ENCODE measurements at places on chromosomes 5 and 9.

- DNase-seq = peak; percentile 75
These were observed 45.5 kb downstream of the TNFSF8 start for GRCh38 chr9:114884787-114885452.

- DNase-seq = no peak
These were observed 904 bp downstream of the RPL12 start for GRCh38 chr9:127450243-127450760.

DNA sequence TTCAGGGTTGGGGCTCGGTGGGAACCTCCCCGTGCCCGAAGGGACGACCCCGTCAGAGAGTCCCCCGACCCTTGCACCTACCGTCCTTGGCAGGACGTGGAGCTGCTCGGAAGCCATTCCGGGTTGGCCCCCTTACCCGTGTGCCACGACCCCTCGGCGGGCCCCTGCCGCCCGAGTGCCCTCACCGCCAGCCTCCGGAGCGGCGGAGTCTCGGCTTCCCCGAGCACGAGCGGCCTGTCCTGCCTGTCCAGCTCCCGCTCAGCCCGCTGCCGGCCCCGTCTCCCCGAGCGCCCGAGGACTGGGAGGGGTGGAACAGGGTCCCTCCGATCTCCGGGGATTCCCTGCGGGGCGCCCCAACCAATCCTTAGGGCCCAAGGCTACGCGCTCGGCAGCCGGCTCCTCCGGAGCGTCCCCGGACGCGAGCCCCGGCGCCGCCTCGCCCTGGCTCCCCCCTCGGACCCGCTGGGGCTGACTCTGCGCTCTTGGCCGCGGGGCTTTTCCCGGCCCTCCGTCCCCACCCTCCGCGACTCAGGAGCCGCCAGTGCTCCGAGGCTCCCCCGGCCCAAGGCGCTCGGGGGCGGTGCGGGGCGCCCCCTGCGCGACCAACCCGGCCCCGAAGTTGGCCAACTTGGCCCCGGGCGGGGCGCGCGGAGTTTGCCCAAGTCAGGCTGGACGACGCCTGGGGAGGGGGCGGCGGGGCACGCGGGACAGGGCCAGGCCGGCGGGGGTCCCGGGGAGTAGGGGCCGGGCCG, 654 bp downstream of the ADAMTS2 start:
- no peak for DNase-seq

DNA sequence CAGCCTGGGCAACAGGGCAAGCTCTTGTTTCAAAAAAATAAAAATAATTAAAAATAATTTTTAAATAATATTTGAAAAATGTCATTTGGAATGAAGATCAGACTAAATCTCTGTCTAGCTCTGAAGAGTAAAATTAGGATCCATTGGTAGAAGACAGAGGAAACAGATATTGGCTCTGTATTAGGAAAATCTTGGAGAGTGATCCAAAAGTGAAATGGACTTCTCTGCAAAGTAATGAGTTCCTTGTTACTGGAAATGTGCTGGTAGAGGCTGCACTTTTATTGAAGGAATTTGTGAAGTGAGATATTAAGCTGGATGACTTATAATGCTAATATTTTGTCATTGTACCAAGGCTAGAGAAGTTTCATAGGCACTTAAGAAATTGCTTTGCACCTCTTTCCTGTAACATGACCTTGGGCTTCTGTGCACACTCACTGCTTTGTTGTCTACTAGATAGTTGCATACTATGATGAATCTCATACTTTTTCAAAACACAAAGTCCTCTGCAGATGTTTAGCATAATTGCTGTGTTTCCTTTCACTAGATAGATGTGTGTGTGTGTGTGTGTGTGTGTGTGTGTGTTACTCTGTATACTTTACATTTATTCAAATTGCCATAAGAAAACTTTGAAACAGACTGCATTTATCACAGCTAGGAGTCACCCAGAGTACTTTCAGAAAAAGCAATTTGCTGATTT, 13.1 kb downstream of the THBS4 start:
- DNase-seq = no peak

DNA sequence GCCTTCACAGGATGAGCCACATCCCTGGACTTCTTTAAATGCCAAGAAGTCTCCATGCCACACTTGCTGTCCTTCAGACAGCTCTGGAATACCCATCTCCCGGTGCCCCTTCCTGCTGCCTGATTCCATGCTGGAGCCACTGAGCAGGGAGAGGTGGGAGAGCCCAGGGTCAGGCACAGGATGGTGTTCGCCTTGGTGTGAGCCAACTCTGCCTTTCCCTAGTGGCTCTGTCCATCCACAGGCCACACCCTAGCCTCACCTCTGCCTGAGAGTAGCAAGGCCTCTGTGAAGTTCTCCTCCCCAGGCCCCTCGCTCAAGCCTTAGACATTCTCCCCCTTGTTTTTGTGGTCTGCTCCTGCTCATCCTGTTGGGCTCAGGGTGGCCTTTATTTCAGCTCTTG, 54.2 kb upstream of the ANGPTL2 start:
- DNase-seq = no peak

- no peak for DNase-seq
These were observed 58.8 kb upstream of the MINAR2 start for GRCh38 chr5:129689045-129689444.

DNA sequence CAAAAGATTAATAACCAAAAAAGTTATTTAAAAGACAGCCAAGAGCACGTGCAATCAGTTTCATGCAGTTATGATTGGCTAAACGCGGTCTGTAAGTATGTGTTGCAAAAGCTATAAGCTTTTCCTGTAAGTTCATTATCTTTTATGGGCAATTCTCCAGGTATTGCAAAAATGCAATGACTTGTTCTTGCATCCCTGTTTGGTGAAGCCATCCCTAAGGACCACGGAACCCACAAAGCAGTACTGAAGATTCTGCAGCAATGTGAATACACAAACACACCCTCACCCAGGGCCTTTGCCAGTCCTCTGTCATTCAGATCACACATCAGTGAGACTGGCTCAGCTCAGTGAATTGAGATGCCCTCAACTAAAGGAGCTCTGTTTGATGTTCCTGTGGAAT, 11.4 kb downstream of the GCNT4 start:
- DNase-seq = no peak

GRCh38 chr9:83981126-83981871, 694 bp downstream of the RMI1 start:
- DNase-seq = peak; percentile 58

DNA sequence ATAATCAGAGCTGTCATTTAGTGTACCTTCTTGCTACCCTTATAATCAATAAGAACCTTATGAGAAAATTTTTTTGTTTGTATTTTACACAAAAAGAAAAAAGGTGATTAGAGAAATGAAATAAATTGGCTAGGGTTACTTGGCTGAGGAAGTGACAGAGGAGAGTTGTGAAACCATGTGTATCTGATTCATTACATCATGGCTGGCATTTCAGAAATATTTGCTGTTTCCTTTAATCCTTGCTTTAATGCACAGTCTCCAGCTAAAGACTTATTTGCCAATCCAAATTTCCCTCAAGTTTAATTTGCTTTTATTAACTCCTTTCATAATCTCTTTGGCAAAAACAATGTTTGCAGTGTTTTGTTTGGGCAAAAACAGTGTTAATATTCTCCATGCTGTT, 543.1 kb downstream of the KIF4B start:
- DNase-seq = no peak

DNA sequence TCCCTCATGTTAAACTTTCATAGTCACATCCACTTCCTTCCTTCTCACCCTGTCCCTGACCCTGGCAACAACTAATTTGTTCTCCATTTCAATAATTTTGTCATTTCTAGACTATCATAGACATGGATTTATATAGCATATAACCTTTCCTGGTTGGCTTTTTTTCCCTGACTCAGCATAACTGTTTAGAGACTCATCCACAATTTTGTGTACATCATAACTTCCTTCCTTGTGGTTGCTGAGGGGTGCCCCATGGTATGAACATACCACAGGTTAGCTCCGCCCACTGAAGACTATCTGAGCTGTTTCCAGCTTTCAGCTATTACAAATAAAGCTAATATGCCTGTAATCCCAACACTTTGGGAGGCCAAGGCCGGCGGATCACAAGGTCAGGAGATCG, 137.3 kb downstream of the PHF2 start:
- no peak for DNase-seq

DNA sequence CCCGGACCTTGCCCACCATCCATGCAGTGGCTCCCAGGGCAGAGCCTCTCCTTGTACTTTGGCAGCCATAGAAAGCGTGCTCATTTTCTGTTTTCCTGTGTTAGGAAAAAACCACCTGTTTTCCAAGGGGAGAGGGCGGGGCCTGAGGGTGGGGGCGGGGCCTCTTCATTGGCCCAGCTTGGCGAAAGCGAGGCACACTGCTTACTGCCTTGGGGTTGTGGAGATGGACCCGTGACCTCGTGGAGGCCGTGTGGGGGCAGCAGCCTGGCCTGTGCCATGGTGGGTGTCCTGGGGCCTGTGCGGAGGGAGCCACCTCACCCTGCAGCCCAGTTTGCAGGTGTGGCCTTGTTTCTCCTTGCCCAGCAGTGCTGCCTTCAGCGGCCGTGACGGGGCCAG, 4.4 kb upstream of the TOR4A start:
- no peak for DNase-seq

DNA sequence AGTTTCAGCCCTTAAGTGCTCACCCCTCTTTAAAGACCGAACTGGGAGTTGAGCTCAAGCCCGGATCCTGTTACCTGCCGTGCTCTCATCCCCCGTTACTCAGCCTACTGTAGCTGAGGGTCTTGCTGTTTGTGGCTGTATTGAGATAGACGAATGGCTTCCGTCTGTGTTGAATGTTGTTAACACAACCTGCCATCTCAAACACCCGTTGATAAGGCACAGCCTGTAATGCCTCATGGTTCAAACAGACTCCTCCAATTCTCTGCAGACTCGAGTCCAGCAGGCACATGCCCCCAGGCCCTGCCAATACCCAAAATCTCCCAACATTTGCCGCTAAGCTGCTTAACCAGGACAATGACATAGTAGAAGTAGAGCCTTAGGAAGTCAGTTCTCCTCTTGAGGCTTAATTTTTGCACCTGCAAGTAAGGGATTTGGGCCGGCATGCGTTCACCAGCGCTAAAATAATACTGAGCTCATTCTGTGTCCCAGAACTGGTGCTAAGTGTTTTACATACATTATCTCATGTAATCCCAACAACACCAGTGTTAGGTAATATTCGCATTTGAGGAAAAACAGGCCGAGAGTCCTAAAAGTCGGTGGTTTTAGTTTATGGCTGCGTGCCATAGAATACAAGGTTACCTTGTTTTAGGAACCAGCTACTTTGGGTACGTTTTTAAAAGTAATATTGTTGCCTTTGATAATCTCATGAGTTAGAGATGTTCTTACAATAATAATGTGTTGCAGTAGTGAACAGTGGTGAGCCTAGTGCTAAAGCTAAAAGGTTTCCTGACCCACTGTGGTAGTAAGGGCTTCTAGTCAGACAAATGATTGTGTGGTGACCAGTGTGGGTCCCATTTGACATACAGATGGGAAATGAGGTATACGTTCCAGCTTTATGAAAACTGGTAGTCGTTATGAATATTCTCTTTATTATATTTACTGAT, 1.5 kb upstream of the RFX3 start:
- DNase-seq = no peak

DNA sequence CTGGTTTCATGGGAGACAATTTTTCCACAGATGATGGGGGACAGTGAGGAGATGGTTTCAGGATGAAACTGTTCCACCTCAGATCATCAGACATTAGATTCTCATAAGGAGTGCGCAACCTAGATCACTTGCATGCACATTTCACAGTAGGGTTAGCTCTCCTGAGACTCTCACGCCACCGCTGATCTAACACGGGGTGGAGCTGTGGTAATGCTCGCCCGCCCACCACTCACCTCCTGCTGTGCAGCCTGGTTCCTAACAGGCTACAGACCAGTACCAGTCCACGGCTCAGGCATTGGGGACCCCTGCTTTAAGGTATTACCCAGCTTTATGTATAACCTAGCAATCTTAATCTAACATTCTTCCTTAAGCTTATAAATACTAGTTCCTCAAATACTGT, 35.6 kb downstream of the TTC39B start:
- DNase-seq = no peak

DNA sequence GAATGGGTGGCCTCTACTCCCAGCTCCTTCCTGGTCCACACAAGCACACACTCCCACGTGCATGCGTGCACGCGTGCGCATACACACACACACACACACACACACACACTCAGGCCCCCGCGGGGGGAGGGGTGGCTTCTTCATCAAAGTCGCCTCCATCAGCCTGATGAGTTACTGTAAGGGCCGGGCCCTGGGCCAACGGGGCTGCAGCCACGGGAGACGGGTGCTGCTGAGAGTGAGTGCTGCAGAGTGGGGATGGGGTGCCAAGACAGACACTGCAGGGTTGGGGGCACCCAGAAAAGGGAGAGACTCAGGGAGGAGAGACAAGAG, 18.1 kb downstream of the CNTFR start:
- DNase-seq = no peak

DNA sequence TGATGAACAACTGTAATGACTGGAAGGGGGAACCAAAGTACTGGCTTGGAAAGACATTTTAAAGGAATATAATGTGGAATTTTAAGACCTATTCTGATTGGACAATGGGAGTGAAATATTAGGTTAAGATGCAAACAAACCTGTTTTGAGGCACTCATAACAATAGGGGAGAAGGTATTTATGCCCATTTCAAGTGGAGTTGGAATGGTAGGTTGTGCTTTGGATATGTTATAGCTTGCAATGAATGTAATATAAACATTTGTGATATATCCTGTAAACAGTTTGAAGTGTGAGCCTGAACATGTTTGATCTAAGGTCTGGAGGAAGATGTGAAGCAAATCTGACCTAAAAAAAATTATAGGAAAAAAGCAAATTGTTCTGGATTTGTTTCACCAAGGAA, 129.6 kb upstream of the GRHPR start:
- no peak for DNase-seq

DNA sequence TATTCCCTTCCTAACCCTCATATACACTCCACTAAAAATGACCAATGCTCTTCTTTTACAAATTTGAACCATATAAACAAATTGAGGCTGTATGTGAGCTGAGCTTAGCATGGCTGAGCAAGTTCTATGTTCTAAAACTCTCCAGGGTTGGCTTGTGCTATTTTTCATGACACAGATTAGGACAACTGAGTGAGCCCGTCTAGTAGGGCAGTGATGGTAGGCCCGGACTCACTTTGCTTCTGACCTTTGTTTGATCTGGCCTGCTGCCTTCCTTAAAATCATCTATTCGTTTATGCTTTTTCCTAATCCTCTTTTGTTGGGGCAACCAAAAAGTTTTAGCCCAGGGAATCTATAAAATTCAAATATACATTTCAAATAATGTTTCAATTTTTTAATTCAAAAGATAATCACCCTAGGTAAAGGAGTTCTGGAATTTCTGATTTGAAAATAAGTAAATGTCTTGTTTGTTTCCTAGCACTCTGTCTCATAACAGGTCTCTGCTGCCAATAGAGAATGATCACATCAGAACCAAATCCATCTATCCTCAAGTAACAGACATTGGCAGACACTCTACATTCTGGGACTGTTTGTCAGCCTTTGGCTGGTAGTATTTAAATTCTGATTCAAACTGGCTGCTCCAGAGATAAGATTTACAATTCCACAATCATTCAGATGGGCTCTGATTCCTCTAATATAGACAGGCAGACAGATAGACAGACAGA, 217.0 kb upstream of the TARS1 start:
- DNase-seq = no peak

GRCh38 chr5:76999451-76999850, 30.8 kb upstream of the AGGF1 start:
- no peak for DNase-seq
